ENCODE measurements at places on chromosomes 5 and 9.

DNA sequence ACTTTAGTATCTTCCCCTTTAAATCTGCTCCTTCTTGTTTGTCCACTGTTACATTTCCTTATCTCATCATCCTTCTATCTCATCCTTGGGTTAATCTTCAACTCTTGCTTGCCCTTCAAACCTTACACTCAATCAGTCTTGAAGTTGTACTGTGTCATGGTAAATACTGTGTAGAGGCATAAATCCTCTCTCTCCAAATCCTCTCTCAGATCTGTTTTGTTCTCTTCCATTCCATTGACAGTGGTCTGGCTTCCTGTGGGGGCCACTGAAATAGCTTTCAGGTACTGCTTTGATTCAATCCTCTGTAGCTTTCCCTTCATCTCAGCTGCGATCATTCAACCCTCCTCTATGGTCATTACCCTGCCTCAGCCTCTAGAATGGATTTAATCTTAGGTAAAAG is 104.0 kb downstream of the PLCXD3 start:
- no peak for DNase-seq

DNA sequence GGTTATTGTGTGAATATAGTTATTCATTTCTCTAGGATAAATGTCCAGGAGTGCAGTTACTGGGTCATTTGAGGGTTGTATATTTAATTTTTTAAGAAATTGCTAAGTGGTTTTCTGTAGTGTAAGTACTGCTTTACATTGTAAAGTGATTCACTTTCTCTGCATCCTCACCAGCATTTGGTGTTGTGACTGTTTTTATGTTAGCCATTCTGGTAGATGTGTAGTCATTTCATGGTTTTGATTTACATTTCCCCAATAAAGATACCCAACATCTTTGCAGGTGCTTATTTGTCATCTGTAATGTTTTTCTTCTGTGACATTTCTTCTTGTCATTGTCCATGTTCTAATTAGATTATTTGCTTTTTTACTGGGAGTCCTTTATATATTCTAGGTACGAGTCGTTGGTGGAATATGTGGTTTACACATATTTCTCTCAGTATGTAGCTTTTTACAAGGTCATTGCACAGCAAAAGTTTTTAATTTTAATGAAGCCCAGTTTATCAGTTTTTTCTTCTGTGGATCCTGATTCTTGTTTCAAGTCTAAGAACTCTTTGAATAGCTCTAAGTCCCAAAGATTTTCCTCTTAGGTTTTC is 34.0 kb downstream of the SCGB3A1 start:
- DNase-seq, result no peak

DNA sequence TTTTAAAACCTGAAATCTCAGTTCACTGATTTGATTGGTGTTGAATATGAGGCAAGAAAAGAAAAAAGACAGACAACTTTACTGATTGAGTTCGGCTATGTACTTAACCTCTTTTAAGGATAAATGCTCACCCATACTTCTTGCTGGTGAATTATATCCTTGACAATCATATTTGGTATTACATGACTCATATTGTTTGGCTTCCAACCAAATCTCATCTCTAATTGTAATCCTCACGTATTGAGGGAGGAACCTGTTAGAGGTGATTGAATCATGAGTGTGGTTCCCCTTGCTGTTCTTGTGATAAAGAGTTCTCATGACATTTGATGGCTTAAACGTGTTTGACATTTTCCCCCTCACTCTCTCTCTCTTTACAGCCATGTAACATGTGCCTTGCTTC is 255.6 kb upstream of the IZUMO3 start:
- DNase-seq, result no peak

GRCh38 chr5:72125941-72126620 is 18.8 kb downstream of the MAP1B start:
- no peak for DNase-seq

DNA sequence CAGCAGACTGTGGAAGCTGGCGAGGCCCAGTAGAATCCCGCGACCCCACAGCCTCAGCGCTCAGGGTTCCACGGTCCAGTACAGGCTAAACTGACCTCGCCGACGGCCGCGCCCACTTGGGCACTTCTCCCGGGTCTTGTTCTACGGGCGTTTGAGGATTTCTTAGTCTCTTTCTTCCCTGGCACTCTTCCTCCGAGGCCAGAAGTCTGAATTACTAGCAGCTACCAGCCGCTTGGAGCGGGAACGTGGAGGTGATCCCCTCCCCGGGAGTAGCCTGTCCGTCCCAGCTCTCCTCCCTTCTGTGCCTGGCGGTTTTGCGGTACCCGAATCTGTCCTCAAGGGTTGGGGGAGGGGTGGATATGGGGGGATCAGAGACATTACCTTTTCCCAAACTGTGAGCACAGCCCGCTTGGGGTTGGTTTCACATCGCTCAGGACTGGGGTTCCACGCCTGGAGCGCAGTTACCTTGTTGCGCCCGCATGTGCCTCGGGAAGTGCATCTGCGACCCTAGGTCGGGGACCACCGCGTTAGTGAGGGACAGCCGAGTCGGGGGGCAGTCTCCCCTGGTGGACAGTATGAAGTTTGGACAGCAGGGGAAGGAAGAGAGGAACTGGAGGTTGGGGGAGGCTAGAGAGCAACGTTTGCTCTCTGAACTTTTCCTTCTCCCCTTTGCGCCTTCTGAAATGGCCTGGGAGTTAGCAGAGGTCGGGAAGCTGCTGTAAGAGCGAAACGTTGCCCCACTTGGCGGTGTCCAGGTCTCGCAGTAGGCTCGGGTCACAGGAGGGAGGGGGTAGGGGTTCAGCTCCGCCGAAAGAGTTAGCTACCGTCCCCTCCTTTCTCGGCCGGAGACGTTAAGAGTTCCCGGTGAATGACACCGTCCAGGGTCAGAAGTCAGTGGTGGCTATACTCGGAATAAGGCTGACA is 190.8 kb downstream of the MEF2C start:
- DNase-seq, result no peak

DNA sequence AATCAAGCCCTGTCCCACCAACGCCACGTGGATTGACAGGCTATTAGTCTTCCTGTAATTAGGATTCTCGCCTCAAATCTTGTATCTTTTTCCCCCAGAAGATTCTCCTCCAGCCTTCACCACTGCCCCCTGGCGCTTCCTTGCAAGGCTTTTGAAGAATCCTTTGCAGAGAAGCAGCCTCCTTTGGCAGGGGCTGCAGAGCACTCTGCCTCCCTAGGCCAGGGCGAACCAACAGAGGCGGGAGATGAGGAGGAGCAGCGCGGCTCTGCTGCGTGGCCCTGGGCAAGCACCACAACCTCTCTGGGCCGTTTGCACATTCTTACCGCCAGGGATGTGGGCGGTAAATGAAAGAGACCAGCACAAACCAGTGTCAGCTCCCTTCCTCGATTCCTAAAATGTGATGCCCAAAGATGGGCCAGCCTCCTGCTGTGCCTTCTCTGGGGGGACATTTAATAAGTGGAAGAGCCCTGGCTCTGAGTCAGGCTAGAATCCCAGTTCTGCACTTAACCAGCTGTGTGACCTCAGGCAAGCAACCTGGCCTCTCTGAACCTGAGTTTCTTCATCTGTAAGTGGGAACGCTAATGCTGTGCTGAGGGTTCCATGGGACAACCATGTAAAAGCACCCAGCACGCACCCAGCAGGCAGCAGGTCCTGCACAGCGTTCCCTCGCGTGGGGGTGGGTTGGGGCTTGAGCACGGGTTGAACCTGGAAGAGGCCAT is 128.6 kb downstream of the KCNIP1 start:
- no peak for DNase-seq

DNA sequence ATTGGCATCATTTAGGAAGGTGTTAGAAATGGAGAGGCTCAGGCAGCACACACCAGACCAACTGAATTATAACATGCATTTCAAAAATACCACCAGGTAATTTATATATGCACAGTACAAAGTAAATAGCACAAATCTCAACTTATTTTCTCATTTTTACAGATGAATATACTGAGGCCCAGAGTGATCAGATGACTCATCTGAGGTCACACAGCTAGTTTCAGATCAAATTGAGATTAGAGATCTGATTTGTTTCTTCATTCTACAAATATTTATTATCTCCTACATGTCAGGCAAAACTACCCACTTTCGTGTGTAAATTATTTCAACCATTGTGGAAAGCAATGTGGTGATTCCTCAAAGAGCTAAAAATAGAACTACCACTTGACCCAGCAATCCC is 507.1 kb downstream of the TLE4 start:
- no peak for DNase-seq

DNA sequence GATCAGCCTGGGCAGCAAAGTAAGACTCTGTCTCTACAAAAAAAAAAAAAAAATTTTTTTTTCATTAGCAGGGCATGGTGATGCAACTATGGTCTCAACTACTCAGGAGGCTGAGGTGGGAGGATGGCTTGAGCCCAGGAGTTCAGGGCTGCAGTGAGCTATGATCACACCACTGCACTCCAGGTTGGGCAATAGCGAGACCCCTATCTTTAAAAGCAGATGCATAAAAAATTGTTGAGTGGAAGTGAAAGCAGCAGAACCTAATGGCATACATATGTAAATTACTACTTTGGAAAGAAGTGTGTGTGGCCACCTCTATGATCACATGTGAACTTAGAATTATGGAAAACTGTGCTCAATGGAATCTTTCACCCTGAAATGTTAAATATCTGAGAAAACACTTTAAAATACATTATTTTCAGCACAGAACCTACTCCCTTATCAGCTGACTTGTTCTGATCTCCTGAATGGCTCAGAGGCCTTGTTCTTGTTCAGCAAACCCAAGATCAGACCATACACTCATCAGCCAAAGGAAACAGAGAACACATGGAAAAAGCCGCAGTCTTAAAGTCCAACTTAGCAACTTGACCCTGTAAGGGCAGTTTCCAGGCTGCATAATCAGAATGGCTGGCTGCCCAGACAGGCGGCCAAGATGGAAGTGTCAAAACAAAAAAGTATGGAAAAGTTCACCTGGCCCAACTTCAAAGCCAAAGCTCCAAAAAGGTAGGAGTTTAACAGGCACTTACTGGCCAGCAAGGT is 56.5 kb downstream of the SIL1 start:
- DNase-seq, result no peak

GRCh38 chr9:91391412-91391811 is 29.7 kb upstream of the AUH start:
- DNase-seq, result no peak

- no peak for DNase-seq
These were observed 8.0 kb downstream of the SRFBP1 start for GRCh38 chr5:121969660-121970295.

- DNase-seq, result no peak
These were observed 198.6 kb downstream of the TLE1 start for GRCh38 chr9:81490605-81491331.

DNA sequence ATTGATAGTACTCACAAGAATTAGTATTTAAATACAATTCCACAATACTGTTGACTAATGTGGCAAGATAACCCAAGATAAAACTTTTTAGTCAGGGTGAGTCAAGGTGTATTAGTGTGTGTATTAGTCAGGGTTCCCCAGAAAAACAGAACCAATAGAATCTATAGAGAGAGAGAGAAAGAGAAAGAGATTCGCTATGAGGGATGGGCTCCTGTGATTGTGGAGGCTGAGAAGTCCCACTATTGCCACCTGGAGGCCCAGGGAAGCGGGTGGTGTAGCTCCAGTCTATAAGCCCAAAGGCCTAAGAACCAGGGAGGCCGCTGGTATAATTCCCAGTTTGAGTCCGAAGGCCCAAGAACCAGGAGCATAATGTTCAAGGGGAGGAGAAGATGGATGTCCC is 10.0 kb upstream of the SHISAL2B start:
- DNase-seq, result no peak

- DNase-seq, result no peak
These were observed 97.5 kb downstream of the ANKRD33B start for GRCh38 chr5:10661401-10661800.

Data from COR-L47 (cell line).